ENCODE measurements at places on chromosomes 2 and 18.

DNA sequence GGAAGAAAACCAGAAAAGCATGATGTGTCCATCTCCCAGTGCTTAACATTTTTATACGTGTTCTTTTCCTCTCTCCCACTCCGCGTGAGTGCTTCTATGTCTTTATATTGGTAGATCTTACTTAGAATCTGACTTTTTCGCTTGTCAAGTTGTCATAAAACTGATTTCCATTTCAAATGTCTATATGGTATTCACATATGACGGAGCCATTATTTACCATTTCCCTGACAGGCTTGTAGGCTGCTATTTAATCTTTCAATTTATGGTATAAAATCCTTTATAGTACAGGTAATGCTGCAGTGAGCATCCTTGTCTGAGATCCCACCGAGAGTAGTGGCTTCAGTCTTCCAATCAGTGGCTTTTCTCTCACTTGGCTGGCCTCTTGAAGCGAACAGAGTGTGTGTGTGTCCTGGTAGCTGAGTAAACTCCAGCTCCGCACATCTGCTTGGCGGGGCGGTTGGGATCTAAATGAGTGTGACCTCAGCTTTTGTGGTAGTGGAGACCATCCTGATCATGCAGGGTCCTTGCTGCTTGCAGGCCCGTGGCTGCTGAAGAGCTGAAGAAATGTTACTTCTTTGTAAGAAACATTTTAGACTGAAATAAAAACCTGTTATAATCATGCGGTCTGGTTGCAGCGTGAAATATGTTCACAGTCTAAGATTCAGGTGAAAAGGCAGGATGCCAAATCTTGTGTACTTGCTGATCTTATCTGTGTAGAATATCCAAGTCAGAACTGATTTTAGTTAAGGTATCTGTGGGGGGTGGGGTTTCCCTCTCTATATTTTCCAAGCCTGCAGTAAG lies 40.2 kb downstream of the INPP4A start:
- no peak for DNase-seq

DNA sequence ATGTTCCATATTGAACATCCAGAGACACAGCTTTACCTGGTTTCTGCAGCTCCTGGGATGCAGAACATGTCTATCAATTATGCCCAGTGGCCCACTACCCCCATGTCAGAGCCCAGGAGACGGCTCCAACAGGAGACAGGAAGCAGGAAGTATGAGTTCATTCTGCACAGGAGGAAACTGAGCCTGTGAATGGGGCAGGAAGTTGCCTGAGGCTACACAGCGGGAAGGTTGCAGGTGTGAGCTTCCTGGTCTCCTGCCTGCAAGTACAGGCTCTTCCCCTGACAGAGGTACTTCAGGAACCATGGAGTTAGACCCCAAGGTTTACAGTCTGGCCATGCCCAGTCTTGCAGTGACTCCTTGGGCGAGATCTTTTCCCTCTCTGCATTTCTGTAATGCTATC lies 2.8 kb upstream of the BOK start:
- DNase-seq: no peak

DNA sequence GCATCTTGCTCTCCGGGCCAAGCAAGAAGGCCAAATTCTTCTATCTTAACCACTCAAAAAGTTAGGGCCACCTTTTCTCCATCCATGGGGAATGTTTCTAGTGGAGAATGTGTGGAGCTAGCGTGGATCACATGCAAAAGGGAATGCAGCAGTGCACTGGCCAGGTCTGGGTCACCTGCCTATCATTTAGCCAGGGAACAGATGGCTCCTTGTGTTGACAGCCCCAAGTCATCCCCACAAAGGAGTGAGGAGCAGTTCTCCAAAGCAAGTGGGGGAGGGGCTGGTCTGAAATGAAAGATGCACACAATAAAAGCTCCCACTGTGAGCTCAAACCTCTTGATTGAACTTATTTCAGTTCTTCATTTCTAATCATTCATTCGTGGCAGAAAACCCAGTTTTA lies 19.1 kb downstream of the EPB41L3 start:
- no peak for DNase-seq

DNA sequence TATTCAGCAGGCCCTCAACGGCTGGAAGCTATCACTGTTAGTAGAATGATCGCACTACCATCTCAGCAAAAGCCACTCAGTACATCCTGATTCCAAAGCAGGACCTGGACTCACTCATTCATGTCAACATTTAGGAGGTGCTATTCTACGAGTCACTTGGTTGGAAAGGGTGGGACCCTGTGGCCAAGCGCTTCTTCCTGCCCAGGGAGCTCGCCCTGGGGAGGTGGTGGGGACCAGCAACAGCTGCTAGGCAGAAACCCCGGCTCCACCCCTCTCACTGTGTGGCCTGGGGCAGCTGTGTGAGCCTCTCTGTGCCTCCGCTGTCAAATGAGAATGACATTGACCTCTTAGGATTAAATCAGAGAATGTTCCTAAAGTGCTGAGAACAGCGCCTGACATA lies 231.4 kb downstream of the EIPR1 start:
- DNase-seq: no peak

GRCh38 chr2:201654616-201655384 lies 11.5 kb upstream of the TMEM237 start:
- DNase-seq: no peak

GRCh38 chr18:22858121-22858520 lies 75.0 kb upstream of the RBBP8 start:
- DNase-seq: no peak
